ENCODE measurements at places on chromosomes 5 and 9.

DNA sequence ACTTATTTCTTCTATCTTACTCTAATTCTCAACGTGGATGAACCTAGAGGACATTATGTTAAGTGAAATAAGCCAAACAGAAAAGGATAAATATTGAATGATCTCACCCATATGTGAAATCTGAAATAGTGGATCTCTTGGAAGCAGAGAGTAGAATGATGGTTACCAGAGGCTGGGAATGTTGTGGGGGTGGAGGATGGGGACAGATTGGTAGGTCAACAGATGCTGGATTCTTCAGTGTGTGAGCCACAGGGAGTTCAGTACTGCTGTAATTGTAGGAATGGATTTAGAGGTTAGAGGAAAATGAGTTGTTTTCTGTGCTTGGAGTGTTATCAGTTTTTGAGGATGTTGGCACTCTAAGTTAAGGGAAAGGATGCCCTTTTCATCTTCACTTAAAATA, 190.6 kb downstream of the FBXL7 start:
- DNase-seq, result no peak

GRCh38 chr9:107043886-107044285, 180.9 kb downstream of the ZNF462 start:
- DNase-seq, result no peak

GRCh38 chr5:159106193-159106568, 6.5 kb upstream of the EBF1 start:
- no peak for DNase-seq

DNA sequence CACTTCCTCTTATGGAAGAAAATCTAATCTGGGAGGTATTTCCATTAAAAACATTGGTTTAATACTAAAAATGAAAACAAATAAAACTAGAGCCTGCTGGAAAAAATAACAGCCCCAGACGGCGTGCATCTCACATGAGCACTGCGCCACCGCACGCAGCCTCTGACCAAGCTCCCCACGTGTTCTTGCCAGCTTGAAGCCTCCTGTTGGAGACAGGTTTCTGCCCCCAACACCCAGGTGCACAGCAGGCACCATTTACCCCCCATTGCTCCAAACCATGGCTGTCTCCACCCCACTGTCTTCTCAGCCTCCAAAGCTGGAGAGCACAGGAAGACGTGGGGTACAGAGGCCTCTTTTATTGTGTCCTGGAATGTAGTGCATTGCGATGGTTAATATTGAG, 10.7 kb upstream of the COL5A1 start:
- DNase-seq, result no peak

DNA sequence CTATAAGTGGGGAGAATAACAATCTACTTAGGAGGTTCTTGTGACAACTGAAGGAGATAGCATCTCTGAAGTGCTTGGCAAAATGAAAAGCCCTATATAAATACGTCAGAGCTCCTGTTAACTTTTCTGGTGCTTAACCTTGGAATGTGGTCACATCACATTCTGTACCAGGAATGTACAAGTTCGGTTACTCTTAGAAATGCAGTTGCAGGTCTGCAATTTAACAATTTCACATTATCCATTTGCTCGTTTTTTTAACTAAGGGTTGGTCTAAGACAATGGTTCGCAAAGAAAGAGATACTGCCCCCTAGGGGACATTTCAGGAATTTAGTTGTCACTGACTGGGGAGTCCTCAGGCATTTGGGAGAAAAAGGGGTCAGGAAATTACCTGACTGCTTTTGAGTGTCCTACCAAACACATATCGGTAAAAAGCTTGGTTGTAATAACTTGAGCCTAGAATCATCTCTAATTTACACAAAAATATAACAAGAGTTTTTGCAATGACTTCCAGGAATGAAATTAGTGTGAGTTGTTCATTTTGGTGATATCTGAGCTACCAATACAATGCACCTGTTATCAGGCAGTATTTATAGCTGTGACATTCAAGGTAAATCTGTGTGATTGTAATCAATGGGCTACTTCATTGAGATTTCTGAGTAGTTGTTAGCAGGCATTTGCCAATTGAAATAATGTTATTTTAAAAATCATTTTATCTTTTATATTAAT, 5.4 kb upstream of the HBEGF start:
- peak; percentile 17 for DNase-seq

DNA sequence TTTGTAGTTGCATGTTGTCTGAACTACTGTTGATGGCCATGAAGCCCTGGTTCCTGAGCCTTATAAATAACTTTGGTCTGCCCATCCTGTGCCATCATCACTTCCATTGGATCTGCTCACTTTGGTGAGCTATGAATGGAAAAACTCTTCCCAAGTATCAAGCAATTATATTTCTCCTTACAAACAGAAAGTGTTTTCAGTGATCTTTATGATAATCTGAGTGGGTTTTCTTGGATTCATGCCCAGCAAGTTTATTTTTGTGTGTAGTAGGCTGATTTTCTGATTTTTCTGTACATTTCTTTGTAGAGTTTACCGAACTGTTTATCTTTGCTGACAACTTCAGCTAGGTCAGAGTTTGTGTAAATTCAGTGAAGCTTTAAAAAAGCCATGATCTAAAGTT, 31.0 kb downstream of the CAMK4 start:
- no peak for DNase-seq

GRCh38 chr9:76359365-76359764, 34.9 kb downstream of the RFK start:
- no peak for DNase-seq

DNA sequence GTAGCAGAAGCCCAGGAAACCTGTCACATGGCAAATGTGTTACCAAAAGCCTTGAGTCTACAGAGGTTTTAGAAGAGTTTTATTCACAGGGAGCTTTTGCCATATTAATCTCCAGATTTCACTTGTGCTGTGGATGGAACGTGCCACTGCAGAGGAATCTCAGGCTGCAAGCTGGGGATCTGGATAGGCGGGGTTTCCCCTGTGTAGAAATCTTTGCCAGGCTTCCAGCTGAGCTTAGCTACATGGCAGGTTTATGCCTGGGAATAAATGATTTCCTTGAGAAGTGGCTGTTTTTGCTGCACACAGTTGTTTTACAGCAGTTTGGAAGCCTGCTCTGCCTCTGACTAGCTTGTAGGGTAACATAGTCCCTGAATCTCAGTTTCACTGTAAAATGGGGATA, 224.6 kb upstream of the PLPPR1 start:
- DNase-seq, result no peak

- DNase-seq, result no peak
Observed at GRCh38 chr5:127801751-127802476, 98.7 kb downstream of the CCDC192 start.

GRCh38 chr9:82419696-82420486, 431.3 kb downstream of the SPATA31D1 start:
- DNase-seq, result no peak

- no peak for DNase-seq
Observed at GRCh38 chr9:77807846-77808750, 160.0 kb upstream of the GNA14 start.

DNA sequence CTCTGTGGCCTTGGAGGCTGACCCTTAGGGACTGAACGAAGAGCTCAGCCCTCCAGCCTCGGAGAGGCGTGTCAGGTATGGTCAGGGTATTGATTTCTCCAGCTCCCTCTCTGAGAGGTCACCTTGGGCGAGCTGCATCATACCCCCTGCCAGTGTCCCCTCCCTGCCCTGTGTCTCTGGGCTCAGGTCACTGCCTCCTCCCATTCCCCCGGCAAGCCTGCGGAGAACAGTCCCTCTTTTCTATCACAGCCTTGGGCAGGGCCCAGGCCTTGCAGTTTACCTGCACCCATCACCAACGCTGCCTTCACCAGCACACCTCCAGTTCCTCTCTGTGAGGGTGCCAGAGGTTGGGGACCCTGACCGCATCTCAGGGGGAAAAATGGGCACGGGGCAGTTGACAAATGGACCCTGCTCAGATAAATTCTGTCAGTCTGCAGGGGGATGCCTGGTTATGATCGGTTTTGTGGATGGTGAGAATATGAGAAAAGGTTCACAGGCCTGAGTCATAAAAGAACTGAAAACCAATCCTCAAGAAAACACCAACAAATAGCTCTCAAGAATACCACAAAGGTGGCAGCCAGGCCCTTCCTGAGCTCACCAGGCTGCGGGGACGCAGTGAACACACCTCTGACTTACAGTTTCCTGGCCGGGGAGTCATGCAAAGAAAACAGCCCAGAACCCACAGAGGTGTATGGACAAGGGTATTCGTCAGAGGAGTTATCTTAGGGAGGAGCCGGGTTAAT, 24.7 kb upstream of the RXRA start:
- DNase-seq, result peak; percentile 33
